BE2C (cell line): ENCODE measurements at places on chromosomes 16 and 17.

GRCh38 chr17:65794572-65794971 lies 233.1 kb upstream of the AXIN2 start:
- DNase-seq: no peak

- peak; percentile 71 for DNase-seq
Measured at GRCh38 chr17:80899402-80900268, 92.0 kb upstream of the CHMP6 start.

DNA sequence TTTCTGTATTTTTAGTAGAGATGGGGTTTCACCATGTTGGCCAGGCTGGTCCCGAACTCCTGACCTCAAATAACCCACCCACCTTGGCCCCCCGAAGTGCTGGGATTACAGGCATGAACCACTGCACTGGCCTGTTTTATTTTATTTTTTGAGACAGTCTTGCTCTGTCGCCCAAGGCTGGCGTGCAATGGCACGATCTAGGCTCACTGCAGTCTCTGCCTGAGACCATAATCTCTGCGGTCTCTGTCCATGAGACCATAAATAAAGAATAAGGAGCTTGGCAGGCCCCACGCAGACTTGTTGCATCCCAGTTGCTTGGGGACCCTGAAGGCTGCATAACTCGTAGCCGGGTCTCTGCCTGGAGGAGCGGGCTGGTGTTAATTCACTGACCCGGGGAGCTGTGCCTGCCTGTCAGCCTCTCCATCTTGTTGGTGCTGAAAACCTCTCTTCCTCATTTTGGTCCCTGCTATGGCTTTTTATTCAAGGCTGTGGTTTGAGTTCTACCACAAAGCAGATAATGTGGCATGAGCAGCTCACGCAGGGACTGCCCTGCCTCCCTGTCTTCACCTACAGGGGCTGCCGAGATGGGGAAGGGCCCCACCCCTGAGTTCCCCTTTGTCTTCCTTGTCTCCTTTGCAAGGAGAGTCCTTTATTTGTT lies 82.1 kb downstream of the MSI2 start:
- no peak for DNase-seq

DNA sequence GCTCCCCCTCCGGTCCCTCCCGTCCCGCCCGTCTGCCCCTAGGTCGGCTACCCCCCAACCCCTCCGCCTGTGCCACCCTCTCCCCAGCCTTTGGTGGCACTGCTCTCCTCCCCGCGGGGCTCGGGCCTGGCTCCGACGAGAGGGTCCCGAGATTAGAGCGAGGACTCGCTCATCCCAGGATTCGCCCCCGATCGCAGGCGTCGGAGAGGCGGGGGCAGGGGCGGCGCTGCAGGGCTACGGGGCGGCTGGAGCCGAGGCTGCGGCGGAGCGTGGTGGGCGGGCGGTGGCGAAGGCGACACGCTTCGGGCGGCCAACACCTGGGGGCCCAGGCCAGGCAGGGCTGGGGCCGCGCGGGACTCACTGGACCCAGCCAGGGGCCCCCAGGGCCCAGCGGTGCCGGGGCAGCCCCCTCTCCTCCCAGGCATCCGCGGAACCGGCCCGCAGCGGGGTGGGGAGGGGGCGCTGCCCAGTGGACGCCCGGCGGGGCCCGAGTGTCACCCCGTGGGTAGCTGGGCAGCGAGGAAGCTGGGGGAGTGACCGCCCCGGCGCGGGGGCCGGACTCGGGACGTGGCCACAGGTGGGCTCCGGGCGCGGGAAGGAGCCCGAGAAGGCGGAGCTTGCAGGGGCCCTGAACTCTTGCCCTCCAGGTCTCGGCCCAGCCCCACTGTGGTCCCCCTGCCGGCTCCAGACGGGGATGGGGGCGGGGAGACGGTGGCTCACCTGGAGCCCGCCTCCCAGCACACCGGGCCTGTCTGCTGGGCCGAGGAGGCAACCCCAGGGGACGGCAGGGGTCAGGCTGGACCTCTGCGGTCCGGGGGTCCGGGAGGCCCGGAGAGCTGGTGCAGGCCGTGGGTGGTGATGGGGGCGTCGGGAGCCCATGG lies 1.5 kb downstream of the MGAT5B start:
- peak; percentile 69 for DNase-seq

- DNase-seq: no peak
Measured at GRCh38 chr17:81431545-81432482, 36.6 kb downstream of the BAHCC1 start.

GRCh38 chr17:58285422-58285810 lies 4.7 kb upstream of the MPO start:
- no peak for DNase-seq

GRCh38 chr17:78338486-78339259 lies 21.2 kb downstream of the SOCS3 start:
- no peak for DNase-seq

- no peak for DNase-seq
Measured at GRCh38 chr17:19508577-19508867, 25.1 kb upstream of the SLC47A1 start.

GRCh38 chr17:74213861-74214391 lies 555 bp downstream of the TTYH2 start:
- DNase-seq: peak; percentile 31

DNA sequence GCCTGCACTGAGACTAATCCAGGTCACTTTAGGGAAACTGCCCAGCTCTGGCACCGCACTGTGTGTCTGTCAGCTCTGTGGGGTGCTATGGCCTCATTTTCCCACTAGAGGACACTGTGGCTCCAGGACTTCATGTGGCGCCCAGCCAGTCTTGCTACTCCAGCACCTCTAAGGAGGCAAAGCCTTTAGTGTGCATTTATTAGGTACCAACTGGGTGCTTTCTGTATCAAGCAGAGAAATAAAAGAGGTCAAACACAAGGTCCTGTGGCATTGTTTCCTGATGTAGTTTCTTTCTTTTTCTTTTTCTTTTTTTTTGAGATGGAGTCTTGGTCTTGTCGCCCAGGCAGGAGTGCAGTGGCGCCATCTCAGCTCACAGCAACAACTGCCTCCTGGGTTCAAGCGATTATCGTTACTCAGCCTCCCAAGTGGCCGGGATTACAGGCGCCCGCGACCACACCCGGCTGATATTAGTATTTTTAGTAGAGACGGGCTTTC lies 12.5 kb upstream of the RHBDL3 start:
- DNase-seq: peak; percentile 69

GRCh38 chr17:59669411-59669810 lies 37.8 kb downstream of the PTRH2 start:
- no peak for DNase-seq

GRCh38 chr17:19382531-19383444 lies 4.2 kb downstream of the MFAP4 start:
- DNase-seq: no peak

- no peak for DNase-seq
Measured at GRCh38 chr16:414395-415169, 10.9 kb upstream of the RAB11FIP3 start.

- DNase-seq: no peak
Measured at GRCh38 chr16:21614896-21615295, 15.5 kb downstream of the METTL9 start.

DNA sequence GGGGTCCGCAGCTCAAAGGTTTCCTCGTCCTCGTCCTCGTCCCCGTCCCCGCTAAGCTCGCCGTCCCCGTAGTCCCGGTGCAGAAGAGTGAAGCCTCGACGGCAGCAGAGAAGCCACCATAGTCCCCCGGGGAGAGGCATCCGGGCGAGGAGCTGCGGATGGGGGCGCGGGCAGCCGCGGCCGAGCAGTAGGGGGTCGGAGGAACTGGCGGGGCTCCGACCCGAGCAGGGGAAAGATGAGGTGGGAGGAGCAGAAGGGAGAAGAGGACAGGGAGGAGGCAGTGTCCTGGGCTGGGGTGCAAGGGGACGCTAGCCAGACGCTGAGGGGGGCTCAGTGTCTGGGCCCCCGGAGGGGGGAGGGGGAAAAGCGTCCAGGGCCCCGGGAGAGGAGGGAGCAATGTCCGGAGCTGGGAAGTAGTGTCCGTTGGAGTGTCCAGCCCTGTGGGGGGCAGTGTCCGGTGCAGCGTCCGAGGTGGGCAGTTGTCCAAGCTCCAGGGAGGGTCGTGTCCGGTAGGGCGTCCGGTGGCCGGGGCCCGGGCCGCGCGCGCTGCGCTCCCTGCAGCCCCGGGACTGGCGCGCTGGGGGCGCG lies at the start of gene PLEKHH3:
TSS of gene PLEKHH3 (minus strand) at position 571 of the 588 bp plus-strand sequence. CDS start at position 140, 431 bp downstream.
- DNase-seq: peak; percentile 54

DNA sequence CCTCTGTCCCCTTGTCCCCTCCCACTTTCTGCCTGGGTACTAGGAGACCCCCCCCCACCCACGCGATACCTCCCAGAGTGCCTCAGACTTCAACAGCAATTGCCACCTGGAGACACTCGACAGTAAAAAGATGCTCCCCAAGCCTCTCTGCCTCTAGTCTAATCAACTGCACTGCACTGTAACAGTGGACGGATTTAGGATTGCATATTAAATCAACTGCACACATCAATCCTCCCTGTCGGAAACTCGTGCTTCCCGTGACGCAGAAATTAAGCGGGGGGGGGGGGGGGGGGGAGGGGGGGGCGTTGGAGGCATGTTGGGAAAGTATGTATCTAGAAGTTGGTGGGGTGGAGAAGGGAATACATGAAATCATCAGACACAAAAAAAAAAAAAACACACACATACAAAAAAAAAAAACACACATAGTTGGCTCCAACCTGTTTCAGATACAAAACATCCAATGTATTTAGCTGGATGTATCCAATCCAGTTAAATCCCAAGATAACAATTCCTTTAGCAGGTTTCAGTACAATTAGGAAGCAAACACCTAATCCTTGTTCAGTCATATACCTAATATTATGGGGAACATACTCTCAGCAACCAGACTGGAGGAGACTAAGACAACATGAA lies 29.7 kb downstream of the FAM222B start:
- DNase-seq: no peak

DNA sequence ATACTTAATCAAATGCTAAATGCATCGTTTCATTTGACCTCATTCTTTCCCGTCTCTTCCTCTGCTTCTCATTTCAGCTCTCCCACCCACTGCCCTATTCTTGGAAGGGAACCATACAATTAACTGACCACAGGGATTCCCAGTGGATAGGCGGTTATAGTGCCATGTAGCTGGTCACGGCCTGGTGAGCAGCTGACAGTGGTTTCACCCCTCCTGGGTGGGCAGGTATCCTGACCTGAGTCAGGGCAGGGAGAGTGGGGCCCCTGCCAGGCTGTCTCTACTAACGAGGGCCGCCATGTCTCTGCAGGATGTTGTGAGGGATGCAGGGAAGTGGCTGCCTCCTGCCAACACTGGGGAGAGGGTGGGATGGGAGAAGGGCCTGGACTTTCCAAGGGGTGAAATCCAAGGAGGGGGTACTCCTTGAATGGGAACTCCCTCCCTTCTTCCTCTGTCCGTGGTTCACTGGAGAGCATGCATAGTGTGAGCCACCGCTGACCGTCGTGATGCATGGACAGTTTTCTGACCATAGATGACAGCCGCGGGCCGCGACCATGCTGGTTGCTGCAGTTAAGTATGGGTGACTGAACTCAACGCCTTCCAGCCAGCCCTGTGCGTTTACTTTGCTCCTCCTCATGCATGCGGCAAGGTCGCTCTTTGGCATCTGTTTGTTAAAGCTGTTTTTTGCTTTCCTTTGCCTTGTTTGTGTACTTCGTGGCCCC lies 95.9 kb downstream of the RPTOR start:
- no peak for DNase-seq

- DNase-seq: no peak
Measured at GRCh38 chr17:30519707-30520106, 42.5 kb downstream of the GOSR1 start.

- no peak for DNase-seq
Measured at GRCh38 chr17:40678902-40679522, 14.0 kb upstream of the KRT222 start.

DNA sequence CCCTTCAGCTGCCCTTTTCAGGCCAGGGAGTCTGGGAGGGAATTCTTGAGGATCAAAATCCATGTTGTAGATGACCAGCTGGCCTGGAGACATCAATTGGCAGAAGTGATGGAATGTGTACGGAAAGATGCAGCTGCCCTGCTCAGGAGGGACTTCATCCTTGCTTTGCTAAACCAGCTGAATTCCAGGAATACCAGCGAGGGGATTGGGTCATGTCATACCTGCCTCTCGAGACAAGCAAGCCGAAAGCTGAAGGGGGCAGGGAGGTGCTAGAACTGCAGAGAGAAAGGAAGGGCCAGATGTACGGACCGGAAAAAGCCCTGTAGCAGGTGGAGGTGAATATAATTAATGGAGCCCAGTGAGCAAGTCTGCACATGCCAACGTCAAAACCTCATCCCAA lies 25.6 kb upstream of the NTN1 start:
- no peak for DNase-seq

GRCh38 chr17:55168958-55169687 lies 95.6 kb upstream of the HLF start:
- no peak for DNase-seq

DNA sequence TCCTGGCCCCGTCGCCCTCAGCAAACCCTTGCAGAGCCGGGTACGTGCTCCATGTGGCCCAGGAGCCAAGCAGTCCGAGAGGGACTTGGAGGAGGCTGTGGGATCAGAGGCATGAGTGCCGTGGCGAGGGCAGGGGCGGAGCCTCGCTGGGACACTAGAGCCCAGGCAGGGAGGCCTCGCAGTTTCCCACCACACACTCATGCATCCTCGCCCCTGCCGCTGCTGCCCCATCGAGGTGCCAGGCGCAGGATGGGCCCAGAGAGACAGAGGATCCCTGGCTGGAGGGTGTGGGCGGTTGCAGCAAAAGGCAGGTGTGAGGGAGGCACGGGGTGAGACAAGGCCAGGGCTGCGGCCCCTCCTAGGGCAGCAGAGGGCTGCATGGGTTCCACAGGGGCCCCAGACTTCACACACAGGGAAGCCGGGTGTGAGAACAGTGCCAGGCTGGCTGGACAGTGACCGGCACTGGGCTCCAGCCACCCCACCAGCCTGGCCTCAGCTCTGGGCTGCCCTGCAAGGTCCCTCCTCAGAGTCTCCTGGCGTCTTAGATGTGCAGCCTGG lies 7.7 kb downstream of the BCAR1 start:
- DNase-seq: no peak

DNA sequence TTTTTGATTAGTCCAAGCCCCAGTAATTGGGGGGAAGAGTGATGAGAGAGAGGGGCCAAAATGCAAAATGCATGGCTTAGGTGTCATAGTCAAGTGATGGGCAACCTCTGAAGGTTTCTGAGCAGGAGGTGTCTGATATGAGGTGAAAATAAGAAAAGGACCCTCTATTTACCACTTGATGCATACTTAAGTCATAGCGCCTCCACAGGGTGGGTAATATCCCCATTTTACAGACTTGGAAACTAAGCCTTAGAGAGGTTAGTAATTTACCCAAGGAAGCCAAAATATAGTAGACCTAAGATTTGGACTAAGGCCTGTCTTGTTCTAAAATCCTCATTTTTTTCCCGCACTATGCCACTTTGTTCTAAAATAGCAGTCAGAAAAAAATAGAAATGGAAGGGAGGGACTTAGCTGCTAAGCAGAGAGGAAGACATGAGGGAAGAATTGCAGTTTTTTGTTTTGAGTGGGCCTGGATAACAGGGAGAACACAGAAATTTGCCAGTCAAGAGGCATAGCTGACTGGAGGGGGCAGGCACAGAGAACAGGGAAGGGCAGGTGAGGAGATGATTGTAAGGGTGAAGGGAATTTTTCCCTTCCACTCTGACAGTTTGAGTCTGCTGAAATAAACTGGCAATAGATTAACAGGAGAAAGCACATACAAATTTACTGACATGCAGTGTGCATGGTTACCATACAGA lies 2.3 kb upstream of the GRB2 start:
- DNase-seq: no peak
